CD4-positive, alpha-beta T cell treated with Interleukin-15 for 4 hours (primary cell): ENCODE measurements at places on chromosomes 12 and 14.

DNA sequence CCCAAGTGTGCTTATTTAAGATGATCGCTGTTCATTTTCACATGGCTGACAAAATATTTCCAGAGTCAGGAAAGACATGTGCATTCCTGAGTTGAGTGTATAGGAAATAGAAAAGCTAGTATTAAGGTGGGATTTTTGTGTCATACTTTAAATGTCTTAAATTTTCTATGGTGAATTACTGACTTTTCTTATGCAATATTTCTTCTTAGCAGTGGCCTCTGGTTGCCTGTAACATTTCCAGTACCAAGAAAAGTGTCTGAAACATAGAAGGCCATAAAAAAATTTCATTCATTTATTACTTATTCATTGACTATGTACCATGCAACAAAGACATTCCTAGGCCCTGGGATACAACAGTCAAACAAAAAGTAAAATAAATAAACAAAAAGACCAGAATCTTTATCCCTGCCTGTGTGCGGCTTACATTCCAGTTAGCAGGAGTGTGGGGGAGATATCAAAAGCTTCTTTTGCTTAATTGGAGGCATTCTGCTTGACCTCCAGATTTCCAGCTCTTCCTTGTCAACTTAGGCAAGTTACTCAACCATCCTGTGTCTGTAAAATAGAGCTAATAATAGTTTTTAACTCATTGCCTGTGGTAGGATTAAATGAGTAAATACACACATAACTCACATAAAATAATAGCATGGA, 216.3 kb upstream of the FLRT2 start:
- DNase-seq: no peak

DNA sequence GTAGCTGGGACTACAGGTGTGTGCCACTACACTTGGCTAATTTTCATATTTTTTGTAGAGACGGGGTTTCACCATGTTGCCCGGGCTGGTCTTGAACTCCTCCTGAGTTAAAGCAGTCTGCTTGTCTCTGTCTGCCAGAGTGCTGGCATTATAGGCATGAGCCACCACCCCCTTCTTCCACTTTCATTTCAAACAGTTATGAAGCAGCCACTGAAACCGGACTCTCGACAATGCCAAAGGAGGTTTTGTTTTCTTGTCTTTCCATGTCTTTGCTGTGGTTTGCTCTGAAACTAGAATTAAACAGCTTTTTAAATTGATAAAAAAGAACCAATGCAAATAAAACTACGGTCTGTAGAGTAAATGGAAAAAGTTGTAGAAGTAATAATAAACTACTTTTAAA, 30.4 kb downstream of the RAP1B start:
- DNase-seq: peak; percentile 35

DNA sequence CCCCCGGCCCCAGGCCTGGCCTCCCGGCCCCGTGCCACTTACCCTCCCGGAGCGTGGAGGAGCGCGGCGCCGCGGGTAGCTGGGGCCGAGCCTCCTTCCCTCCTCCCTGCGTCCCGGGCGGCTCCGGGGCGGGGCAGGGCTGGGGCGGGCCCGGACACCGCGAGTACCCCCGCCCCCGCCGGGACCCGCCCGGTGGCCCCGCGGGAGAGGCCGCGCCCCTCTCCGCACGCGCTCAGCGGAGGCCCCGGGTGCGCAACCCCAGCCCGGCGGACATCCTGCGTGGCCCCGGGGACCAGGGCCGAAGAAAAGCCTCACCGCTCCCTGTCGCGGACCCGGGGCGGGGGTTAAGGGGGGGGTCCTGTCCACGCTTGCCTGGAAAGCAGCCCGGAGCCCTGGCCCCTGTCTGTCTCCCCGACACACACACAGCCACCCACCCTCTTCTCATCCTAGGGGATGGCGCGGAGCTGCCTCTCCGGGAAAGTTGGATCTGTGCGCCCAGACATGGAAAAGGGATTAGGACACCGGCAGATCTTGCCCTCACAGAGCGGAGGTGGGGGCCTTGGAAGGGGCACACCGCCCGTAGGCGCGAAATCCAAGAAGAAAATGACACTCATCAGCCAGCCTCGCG, at the start of gene SYNE3:
SYNE3 (minus strand) TSS at position 97 of the 628 bp plus-strand sequence. CDS start 40,829 bp downstream, outside the sequence.
- DNase-seq: peak; percentile 53

GRCh38 chr14:37416264-37416663, 178.8 kb downstream of the FOXA1 start:
- DNase-seq: no peak

GRCh38 chr12:54704202-54704601, 56.0 kb upstream of the DCD start:
- DNase-seq: no peak

DNA sequence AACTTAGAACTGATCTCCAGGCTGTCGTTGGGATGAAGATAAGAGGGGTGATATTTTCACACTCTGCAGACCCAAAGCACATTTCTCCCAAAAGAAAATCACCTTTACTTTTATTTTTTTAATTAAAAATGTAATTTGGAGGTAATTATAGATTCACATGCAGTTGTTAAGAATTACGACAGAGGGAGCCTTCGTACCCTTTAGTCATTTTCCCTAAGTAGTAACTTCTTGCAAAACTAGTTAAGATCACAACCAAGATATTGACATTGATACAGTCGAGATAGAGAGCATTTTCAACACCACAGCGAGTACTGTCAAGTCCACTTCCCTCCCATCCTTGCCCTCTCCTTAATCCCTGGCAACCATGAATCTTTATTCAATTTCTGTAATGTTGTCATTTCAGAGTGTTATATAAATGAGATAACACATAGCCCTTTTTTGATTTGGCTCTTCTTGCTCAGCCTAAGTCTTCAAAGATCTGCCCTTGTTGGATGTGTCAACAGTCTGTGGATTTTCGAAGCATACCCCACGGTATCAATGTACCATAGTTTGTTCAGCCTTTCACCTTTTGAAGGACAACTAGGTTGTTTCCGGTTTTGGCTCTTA, 39.6 kb downstream of the DNAH10 start:
- no peak for DNase-seq

- no peak for DNase-seq
Measured at GRCh38 chr12:24738441-24738840, 210.5 kb downstream of the BCAT1 start.

GRCh38 chr12:70645494-70646317, 8.5 kb upstream of the PTPRB start:
- peak; percentile 5 for DNase-seq

DNA sequence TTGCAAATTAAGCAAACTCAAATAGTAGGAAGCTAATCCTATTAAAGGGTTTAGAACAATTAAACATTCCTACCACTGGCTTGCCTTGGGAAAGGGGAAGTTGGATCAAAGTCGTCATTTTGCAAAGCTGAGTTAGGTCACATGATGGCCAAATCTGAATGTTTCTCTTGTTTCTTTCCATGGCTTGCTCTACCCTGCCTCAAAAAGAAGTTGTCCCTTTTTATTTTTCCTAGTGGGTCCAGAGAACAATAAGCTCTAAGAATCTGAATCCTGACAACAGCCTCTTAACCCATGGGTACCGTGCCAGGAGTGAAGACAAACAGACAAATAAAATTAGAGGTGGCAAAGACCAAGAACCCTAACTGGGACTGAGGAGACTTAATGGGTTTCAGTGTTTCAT, 26.2 kb upstream of the NPFF start:
- DNase-seq: no peak

DNA sequence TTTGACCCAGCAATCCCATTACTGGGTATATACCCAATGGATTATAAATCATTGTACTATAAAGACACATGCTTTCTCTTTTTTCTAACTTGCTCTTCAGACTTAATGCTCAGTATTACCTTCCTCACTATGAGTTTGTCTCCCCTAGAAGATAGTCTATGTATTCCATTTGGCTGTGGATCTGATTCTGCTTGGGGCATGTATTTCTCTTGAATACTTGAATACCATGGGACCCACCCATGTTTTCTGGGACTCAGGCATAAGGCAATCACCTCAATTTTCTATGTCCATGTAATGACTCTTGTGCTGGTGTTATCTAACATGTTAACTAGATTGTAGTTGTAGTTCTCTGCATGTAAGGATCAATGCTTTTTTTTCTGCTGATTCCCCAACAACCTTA, 70.4 kb upstream of the PPM1H start:
- no peak for DNase-seq

DNA sequence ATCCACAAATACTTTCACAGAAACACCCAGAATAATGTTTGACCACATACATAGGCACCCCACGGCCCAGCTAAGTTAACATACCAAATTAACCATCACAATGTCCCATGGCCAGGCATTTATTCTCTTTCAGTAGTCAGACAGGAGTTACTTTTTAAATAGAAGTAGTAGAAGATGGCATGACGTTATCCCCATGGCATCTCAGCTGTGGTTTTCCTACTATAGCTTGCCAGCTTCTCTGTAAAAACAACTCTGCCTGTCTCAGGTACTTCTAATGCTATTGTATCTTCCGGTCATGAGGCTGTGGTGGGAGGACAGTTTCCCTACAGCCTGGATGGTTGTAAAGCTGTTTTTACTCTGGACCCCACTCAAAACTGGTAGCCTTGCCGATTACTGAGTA, 19.3 kb downstream of the CTSG start:
- DNase-seq: no peak

DNA sequence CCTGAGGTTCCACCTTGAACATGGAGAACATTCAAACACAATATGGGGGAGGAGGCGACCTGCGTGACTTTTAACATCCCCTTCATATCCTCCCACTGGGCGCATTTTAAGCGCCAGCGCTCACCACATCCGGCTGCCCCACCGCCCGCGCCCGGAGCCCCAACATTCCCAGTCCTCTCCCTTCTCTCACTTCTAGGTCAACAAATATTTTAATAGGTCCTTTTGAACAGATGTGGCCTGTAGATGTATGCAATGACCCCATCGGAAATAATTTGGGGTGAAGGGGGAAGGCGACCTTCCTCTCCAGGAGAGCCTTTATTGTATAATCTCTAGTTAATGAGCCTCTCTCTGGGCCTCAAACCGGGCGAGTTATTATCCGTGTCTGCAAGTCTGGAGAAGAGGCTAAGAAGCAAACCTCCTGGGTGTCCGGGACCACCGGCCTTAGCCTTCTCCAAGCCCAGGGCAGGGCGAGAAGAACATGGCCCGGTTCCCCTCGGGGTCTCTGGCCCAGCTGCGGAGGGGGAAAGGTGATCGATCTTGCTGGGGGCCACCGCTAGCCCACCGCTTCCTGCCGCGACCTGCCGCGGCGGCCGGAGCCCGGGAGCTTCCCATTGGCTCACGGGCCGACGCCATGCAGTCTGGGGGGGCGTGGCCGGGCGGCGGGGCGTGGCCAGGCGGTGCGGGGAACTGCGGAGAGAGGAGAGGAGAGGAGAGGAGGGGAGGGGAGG, 83.2 kb upstream of the HMGA2 start:
- DNase-seq: peak; percentile 29

DNA sequence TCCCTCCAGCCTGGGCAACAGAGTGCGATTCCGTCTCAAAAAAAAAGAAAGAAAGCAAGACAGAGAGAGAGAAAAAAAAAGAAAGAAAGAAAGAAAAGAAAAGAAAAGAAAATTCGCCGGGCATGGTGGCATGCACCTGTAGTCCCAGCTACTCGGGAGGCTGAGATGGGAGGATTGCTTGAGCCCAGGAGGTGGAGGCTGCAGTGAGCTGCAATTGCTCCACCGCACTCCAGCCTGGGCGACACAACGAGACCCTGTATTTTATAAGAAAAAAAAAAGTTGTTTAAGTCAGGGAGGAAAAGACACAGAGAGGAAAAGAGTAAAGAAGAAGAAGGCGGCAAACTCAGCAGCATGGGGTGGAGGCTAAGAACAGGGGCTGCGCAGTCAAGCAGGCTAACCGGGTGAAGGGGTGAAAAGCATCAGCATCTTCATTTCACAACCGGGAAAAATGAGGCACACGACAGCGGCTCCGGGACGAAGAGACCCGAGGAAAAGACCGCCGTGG, 557 bp upstream of the FICD start:
- no peak for DNase-seq
